ENCODE measurements at places on chromosomes 12 and 14.

GRCh38 chr14:41606532-41607303, at the start of gene LRFN5:
TSS of gene LRFN5 (plus strand) at chr14:41606876.
- DNase-seq = no peak

- DNase-seq = peak; percentile 24
These were observed 20.8 kb downstream of the CKAP4 start for GRCh38 chr12:106226884-106227640.

- no peak for DNase-seq
These were observed 231.2 kb downstream of the CHST11 start for GRCh38 chr12:104687823-104688573.

GRCh38 chr12:50060120-50060468, 2.7 kb downstream of the ASIC1 start:
- DNase-seq = no peak

DNA sequence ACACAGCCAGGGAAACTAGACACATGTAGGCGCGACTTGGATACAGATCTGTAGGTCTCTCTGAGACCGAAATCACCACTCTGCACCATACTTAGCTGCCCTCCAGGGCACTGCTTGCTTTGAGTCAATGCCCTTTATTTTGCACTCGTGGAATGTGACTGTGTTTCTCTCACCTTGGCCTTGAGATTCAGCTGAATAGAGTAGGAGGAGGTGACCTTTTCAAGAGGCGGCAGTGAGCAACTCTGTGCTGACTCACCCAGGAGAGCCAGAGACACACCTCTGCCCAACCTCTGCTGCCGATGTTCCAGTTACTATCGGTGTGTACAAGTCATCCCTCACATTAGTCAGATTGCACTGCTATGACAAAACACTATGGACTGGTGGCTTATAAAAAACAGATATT, 583.4 kb downstream of the VRK1 start:
- DNase-seq = no peak

- DNase-seq = no peak
These were observed 37.1 kb upstream of the LMNTD1 start for GRCh38 chr12:25590011-25590721.

- peak; percentile 50 for DNase-seq
These were observed 30.9 kb upstream of the IRF2BPL start for GRCh38 chr14:77059276-77059915.

DNA sequence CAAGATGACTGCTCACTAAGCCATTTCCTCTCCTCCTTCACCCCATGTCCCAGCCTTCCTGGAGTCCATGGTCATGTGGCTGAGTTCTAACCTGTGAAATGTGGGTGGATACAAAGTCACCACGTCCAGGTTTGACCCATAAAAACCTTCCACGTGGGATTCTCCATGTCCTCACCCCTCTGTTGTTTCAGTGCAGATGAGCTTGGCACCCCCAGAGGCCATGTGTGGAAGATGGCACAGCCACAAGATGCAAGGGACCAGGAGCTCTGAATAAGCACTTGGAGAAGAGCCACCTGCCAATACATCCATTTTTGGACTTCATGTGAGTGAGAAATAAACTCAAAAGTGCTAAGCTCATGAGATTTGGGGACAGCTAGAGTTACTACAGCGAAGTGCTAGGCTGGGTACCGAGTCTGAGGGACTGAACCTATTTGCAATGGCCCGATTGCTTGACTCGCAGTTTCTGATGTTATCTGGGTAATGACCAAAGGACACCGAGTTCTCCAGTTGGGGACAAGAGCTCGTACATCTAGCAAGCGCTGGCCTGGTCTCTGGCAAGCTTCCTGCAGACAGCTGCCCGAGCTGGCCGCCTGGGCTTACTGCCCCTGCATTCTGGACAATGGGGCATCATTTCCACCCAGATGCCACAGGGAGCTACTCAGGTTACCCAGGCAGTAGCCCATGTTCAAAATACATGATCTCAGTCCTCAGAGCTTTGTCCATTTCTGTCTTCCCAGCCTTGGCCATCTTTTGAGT, 7.7 kb upstream of the SLC24A4 start:
- DNase-seq = no peak

GRCh38 chr12:113742801-113743200, 223.3 kb downstream of the RBM19 start:
- no peak for DNase-seq

GRCh38 chr12:29073631-29074239, 75.3 kb upstream of the FAR2 start:
- peak; percentile 72 for DNase-seq

- DNase-seq = no peak
These were observed 61.3 kb downstream of the PHLDA1 start for GRCh38 chr12:75970310-75970709.

- DNase-seq = no peak
These were observed 57.9 kb upstream of the TMX1 start for GRCh38 chr14:51182131-51182565.

All from NCI-H526 (cell line).